ENCODE measurements at places on chromosomes 13 and 19. TPM values are rescaled to one million over a fixed set of nuclear protein-coding genes. Genes with fewer than 3 reads are reported as not detected.
A peak's percentile ranks its signal among the peaks of the same experiment; 100 is the strongest.

- H3K27ac ChIP-seq, result no peak overlapping the region
- H3K4me3 ChIP-seq, result no peak overlapping the region
- H3K4me1 ChIP-seq, result no peaks in the 10 kb centered on the region
These were observed 59.5 kb upstream of the ADGRL1 start for GRCh38 chr19:14265290-14266036.

GRCh38 chr19:55014714-55015113, 23.4 kb downstream of the GP6 start:
- no peak overlapping the region for H3K27ac ChIP-seq
- DNase-seq, result no peak
- H3K36me3 ChIP-seq, result no peaks in the 10 kb centered on the region
- peaks cover 15% of the 10 kb centered on the region for H3K27me3 ChIP-seq

DNA sequence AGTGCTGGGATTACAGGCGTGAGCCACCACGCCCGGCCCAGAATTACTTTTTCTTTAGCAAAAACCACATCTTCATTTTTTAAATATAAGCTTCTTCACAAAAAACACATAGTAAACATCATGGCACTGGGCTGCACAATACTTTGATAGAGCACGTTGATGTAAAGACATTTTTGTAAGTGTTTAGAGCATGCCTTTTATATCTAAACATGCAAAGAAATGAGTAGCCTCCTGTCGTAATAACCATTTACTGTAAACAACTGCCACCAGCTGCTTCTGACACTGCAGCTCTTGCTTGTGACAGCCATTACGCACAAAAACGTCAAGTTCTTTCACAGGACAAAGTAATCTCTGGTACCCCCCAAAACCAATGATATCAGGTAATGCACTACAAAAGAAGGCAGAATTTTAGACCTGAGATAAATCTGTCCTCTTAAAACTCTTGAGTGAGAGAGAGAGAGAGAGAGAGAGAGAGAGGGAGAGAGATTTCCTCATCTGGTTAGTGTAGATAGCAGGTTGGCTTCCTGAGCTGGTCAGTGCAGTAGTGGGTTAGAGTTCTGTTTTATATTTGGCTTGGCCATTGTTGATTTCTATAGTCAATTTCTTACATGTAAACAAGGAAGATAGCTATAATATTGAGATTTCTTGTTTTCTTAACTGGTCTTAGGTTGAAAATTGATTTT, 6.7 kb upstream of the ZNF548 start:
- H3K4me3 ChIP-seq, result no peak overlapping the region
- DNase-seq, result no peak
- H3K4me1 ChIP-seq, result no peaks in the 10 kb centered on the region
- H3K36me3 ChIP-seq, result peaks cover 12% of the 10 kb centered on the region
- H3K27me3 ChIP-seq, result no peaks in the 10 kb centered on the region
- no peak overlapping the region for H3K27ac ChIP-seq

GRCh38 chr19:17026706-17027534, at the start of gene CPAMD8:
TSS of gene CPAMD8 (minus strand) at chr19:17026810. CDS start at chr19:17026642, 168 bp downstream.
- H3K4me3 ChIP-seq, result no peak within 1 kb of the TSS
- H3K27me3 ChIP-seq, result peaks cover 24% of the 10 kb centered on the region
- no peak for DNase-seq
- H3K36me3 ChIP-seq, result no peaks in the 10 kb centered on the region
- H3K4me1 ChIP-seq, result 0 out of 2 replicates have a peak, but pooled peaks cover 5% of the 10 kb centered on the region

DNA sequence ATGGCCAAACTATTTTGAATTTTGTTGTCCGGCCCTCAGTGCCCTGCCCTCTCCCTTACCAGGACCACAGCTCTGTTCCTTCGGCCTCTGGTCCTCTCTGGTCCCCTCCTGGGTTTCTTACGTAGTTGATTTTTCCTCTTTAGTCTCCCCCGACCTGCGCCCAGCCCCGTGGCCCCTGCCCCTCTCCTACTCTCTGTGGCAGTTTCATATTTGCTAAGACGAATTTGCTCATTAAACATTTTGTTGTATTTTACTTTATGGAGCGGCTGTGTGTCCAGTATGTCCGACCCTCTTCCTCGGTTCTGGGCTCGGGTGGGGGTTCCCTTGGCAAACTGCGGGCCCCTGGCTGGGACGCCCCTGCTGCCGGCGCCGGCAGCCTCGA, 576 bp upstream of the EPN1 start:
- DNase-seq, result no peak
- peaks cover 21% of the 10 kb centered on the region for H3K4me1 ChIP-seq
- peaks cover 77% of the 10 kb centered on the region for H3K36me3 ChIP-seq
- H3K27ac ChIP-seq, result peak overlapping the region; percentile 10
- H3K4me3 ChIP-seq, result peak overlapping the region; percentile 98

DNA sequence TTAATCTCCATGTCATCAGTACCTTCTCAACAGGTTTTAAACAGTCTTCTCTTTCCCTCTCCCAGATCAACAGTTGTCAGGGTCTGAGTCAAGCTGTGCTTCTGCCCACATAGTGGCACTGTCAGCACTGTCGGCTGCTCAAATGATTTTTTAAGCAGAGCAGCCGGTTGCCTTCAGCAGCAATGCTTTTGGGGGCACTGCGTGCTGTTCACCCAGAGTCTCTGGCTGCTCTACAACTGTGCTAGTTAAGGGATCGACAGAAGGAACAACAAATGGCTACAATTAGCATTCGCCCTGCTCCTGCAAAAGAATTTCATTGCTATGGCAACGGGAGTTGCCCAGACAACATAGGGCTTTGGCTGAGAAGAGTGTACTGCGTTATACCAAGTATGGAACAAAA, 412.9 kb downstream of the DIAPH3 start:
- no peaks in the 10 kb centered on the region for H3K27me3 ChIP-seq
- no peak overlapping the region for H3K27ac ChIP-seq
- no peaks in the 10 kb centered on the region for H3K4me1 ChIP-seq
- no peaks in the 10 kb centered on the region for H3K36me3 ChIP-seq

GRCh38 chr19:1944088-1944915, 3.3 kb downstream of the CSNK1G2 start:
- H3K27ac ChIP-seq, result no peak overlapping the region
- DNase-seq, result no peak
- H3K4me1 ChIP-seq, result peaks cover 23% of the 10 kb centered on the region

- H3K36me3 ChIP-seq, result no peaks in the 10 kb centered on the region
- no peaks in the 10 kb centered on the region for H3K27me3 ChIP-seq
- H3K27ac ChIP-seq, result no peak overlapping the region
- no peaks in the 10 kb centered on the region for H3K4me1 ChIP-seq
- DNase-seq, result no peak
- no peak overlapping the region for H3K4me3 ChIP-seq
These were observed 70.1 kb downstream of the DCLK1 start for GRCh38 chr13:36061054-36061453.

DNA sequence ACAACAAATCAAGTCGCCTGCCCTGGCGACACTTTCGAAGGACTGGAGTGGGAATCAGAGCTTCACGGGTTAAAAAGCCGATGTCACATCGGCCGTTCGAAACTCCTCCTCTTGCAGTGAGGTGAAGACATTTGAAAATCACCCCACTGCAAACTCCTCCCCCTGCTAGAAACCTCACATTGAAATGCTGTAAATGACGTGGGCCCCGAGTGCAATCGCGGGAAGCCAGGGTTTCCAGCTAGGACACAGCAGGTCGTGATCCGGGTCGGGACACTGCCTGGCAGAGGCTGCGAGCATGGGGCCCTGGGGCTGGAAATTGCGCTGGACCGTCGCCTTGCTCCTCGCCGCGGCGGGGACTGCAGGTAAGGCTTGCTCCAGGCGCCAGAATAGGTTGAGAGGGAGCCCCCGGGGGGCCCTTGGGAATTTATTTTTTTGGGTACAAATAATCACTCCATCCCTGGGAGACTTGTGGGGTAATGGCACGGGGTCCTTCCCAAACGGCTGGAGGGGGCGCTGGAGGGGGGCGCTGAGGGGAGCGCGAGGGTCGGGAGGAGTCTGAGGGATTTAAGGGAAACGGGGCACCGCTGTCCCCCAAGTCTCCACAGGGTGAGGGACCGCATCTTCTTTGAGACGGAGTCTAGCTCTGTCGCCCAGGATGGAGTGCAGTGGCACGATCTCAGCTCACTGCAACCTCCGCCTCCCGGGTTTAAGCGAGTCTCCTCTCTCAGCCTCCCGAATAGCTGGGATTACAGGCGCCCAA, at the start of gene LDLR:
Gene LDLR, plus strand, starts transcription at position 210 of the 760 bp plus-strand sequence. Its CDS starts 86 bp downstream, at position 296.
- DNase-seq, result peak; percentile 93
- H3K27me3 ChIP-seq, result no peaks in the 10 kb centered on the region
- peak within 1 kb of the TSS; percentile 67 for H3K4me3 ChIP-seq

DNA sequence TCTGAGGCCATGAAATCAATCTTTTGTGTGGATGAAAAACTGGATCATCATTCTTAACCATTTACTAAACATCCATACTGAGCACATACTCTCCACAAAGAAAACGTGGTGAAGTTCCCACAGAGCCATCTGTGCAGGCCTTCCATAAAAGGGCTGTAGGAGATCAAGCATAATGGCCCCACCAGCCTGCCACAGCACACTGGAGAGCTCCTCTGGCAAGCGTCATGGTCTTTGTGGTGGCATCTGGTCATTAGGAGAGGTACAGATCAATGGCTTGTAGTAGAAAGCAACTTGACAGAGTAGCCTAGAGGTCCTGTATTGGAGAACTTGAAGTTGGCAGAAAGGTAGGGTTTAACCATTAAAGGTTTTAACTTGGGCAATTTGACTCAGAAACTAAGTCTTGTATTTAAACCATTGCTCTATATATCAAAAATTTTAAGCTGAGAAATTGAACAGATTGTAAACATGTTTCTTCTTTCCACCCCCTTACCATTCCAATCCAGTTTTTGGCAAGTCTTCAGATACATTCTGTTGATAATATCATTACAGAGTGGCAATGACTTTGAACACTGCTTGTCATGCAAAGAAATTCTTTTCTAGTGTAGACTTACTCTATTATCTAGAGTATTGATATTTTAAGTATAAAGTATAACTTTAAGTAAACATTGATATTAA, 128.3 kb downstream of the LMO7 start:
- no peak overlapping the region for H3K4me3 ChIP-seq
- H3K4me1 ChIP-seq, result peaks cover 22% of the 10 kb centered on the region
- H3K36me3 ChIP-seq, result peaks cover 10% of the 10 kb centered on the region
- no peak for DNase-seq
- H3K27me3 ChIP-seq, result no peaks in the 10 kb centered on the region

The PROZ gene
- total RNA-seq, result not detected

The FPR1 gene
- total RNA-seq, result not detected

The TMEM190 gene
- not detected for total RNA-seq

The ZNF560 gene
- total RNA-seq, result not detected

The WASF3 gene
- 0.18 TPM for total RNA-seq

The FUT2 gene
- not detected for total RNA-seq

The ZNF709 gene
- total RNA-seq, result not detected

The EDNRB gene
- total RNA-seq, result not detected

The BORCS8 gene
- 33.8 TPM for total RNA-seq

The ZIM2 gene
- not detected for total RNA-seq

The ZNF780A gene
- total RNA-seq, result 19.0 TPM

The SLC7A9 gene
- total RNA-seq, result not detected

The KIRREL2 gene
- not detected for total RNA-seq
